ENCODE measurements at places on chromosomes 7 and 10.

GRCh38 chr10:78337646-78338391, 304.2 kb downstream of the RPS24 start:
- DNase-seq = peak; percentile 8

- no peak for DNase-seq
Measured at GRCh38 chr7:143256325-143256724, 6.9 kb upstream of the GSTK1 start.

DNA sequence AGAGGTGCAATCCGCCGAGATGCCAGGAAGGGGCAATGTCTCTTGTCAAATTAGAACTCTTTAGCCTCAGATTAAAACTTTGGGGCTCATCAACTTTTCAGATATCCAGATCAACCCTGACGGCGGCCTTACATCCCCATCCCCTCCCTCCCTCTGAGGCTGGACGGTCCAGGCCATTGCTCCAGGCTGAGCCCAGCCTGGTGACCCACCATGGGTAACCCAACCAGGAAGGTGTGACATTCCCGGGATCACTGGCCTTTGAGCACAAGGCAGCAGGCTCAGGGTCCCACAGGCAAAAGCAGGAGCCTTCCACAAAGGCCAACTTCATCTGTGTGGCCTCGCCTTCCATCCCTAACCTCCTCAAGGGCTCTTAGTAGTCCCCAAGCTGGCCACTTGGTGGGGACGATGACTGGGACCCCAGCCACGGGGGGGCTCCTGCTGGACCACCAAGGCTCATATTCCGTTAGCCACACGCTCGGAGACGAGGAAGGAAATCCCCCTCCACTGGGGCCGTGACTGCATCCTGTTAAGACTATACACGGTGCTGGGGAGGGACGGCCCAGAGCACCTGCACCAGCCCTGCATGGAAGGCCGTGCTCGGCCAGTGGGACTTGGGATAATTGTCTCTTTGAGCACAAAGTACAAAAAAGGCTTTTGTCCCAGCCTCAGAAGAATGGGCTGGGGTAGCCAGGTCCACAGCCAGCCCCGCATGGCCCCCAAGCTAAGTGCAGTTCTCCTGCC, 62.8 kb downstream of the ZRANB1 start:
- DNase-seq = no peak

DNA sequence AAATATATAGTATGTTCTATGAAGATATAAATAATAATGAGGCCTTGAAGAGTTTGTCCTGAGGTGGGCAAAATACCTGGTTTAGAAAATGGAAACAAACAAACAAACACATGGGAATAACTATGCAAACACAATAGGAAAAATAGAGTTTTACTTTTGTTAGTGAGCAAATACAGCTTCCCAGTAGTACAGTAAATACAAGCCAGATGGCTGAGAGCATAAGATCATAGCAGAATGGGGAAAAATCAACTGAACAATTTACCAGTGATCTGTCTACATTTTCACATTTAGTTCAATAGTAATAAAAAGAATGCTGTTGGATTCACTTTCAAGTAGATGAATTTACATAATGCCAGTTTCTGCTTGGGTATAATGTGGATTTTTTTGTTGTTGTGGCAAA, 45.1 kb downstream of the ADD3 start:
- no peak for DNase-seq

DNA sequence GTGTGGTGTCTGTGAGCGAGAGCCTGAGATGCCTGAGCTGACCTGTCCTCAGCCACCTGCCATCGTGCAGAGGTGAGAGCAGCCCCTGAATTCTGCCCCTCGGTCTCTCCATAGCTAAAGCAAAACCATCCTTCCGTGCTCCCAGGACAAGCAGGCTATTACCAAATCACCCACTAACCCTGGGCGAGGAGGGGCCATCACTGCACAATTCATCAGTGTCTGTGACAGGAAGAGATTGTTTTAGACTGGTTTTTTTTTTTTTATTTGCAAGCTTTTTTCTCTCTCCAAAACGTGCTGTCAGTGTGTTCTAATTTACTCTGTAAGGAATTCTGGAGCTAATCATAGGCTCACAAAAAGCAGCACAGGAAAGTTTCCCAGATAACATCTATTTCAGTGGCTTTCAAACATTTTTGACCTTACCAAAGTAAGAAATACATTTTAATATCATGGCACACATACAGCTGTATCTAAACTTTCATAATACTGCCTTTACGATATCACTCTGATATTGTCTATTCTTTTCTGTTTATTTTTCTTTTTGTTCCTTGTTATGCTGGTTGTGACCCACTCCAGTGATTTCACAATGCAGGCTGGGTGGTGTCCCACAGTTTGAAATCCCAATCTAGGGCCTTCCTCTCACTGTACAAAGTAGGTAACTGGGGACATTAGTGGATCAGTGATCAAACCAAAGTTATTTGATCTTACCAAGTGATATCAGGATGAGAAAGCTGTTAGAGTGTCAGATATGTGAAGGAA, 62.8 kb downstream of the EGFR start:
- DNase-seq = no peak

DNA sequence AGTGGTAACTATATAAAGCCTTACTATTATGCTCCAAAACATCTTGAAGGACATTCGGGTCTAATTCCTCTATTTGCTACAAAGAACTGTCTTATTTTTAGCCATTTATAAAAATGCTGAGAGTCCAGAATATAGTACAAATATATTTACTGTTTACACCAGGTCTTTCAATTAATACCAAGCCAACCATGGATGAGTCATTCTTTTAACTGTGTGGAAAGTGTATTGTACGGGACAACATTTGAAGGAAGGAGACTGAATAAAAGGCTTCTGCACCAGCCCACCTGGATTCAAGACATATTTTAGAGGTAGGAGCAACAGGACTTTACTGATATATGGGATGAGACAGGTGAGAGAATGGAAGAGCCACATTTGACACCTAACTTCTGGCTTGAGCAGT, 35.4 kb downstream of the MASTL start:
- peak; percentile 18 for DNase-seq

- DNase-seq = no peak
Measured at GRCh38 chr7:29005829-29006228, 47.7 kb upstream of the TRIL start.

DNA sequence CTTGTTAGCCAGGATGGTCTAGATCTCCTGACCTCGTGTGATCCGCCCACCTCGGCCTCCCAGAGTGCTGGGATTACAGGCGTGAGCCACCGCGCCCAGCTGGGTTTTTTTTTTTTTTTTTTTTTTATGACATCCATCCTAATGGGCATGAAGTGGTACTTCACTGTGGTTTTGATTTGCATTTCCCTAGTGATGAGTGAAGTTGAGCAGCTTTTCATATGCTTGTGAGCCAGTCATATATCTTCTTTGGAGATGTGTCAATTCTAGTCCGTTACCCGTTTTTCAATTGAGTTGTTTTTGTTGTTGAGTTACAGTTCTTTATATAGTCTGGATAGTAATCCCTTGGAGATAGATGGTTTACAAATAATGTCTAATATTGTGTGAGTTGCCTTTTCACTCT, 127.7 kb downstream of the SMURF1 start:
- DNase-seq = no peak

GRCh38 chr7:47715631-47716068, 133.7 kb upstream of the TNS3 start:
- DNase-seq = no peak

DNA sequence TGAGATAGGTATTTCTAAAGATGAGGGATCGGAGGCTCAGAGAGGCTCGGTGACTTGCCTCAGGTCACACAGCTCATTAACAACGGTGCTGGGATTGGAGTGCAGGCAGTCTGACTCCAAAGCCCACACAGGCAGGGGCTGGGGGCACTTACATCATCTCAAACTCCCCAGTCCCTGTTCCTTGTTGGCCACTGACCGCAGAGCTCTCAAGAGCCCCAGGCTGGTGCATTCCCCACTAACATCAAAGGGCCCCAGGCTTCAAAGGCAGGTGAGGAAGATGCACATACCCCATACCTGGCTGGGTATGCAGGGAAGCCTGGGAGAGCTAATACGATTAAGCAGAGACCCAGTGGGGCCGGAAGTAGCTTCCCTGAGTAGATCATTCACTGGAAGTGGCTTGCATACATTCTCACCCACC, 13.7 kb upstream of the NODAL start:
- no peak for DNase-seq

GRCh38 chr10:127392351-127393235, 156.5 kb upstream of the NPS start:
- DNase-seq = no peak

DNA sequence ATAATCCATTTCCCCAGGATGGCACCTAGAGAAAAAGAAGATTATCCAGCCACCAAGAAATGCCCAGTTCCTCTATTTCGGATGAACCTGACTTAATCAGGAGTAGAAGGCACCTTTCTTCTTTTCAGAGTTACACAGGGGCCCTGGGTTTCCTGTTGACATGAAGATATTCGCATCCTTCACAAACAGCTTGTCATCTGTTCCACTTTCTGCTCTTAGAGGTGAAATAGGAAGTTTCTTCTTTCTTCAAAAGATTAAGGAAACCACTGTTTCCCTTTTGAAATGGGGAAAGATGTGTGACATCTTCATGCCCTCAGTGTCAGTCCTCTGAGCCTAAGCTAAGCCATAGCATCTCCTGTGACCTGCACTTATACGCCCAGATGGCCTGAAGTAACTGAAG, 39.1 kb upstream of the RAB18 start:
- no peak for DNase-seq

DNA sequence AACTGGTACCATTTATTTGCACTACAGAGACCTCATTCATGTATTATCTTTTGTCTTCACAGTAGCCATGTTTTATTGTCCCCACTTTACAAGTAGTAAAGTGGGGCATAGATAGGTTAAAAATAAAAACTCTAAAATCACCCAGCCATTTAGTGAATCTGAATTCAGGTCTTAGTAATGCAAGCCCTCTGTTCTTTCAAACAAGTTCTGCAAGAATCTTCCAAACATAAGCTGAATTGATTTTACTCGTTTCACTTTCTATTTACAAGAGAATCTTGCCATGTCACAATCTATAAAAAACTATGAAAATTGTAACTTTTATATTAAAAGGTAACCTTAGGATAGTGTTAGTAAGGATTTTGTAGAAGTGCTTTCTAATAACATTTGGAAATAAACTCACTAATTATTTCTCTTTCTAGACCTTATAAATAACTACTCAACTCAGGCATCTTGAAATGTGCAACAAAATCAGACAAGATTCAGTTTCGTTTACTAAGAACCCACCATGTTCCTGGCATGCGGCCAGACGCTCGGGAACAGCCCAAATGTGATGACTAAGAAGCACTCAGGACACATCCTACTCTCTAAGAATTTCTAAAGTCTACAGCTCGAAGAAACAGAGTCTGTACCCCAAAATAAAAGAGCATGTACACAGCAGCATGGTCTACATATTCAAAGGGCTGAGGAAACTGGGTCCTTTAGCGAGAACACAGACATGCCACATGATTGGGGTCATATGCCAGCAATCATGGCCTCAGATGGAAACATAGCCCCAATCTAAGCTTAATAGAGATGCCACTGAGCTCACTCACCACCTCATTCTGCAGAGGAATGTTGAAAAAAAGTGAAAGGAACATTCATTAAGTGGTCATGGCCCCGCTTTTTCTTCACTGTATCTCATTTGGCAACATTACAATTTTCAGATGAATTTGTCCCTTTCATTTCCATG, 167.6 kb downstream of the AMPH start:
- DNase-seq = peak; percentile 32

DNA sequence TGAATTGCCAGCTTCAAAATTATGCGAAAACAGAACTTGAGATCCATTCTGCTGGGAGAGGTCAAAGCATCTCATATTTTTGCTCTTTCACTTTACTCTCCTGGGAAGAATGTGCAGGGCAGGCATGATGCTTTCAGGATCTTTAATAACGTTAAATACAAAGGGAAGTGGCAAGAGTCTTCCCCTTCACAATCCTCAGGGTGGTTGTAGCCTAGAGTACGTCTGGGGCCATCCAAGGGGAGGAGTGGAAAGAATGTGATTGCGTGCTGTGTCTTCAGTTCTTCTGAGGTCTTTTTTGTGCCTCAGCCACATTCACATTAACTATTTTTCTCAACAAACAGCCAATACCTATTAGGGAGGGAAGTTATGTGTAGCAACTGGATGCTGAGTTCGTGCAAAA, 207.3 kb downstream of the HGF start:
- DNase-seq = no peak

DNA sequence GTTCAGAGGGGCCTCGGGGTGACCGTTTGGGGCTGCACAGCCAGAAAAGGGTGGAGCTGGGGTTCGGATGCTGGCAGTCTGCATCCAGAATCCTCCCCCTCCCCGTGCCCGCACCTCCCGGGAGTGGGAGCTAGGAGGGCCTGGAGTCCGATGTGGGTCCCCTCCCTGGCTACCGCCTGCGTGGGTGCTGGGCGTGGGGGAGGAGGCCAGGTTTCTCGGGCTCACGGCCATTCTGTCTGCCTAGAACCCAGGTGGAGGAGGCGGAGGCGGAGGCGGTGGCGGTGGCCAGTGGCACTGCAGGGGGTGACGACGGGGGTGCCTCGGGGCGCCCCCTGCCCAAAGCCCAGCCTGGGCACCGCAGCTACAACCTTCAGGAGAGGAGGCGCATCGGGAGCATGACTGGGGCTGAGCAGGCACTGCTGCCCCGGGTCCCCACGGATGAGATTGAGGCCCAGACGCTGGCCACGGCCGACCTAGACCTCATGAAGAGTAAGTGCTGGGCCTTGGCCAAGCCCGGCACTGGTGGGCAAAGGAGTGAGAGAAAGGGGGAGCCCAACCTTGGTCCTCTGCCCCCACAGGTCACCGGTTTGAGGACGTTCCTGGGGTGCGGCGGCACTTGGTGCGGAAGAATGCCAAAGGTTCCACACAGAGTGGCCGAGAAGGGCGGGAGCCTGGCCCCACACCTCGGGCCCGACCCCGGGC, 7.0 kb downstream of the SLC4A2 start:
- DNase-seq = no peak

DNA sequence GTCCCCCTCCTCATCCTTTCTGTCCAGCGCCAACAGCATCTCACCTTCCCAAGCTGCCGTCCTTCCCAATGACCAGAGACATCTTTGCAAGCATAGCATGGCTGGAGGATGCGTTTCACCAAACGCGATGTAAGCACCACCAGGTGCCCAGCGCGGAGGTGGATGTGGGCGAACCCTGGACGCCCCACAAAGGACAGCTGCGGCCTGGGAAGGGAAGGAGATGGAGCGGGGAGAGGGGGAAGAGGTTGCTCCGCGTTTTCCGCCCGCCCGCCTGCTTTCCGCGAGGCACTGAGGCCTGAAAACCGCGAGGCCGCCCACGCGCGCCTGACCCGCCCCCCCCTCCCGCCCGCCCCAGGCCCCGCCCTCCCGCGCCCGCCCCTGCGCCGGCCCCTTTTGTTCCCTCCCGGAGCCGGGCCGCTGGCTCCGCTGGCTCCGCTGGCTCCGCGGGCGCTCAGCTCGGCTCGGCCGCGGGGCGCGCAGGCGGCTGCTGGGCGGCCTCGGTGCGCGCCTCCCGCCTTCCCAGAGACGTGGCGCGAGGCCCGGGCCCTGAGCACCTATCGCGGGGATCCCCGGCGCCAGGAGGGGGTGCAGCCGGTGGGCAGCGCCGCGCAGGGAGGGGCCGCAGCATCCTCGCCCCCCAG, at the start of gene CLIP2:
Gene CLIP2 (plus strand): TSS at position 390 of the 641 bp plus-strand sequence. CDS start 28,140 bp downstream, outside the sequence.
- DNase-seq = peak; percentile 84

All from ELR (cell line).